ENCODE measurements at places on chromosomes 7 and 10. TPM values are rescaled to one million over a fixed set of nuclear protein-coding genes. Genes with fewer than 3 reads are reported as not detected.
A peak's percentile ranks its signal among the peaks of the same experiment; 100 is the strongest.

CFAP43 gene
- 1.00 TPM for total RNA-seq

LBX1 gene
- not detected for total RNA-seq

HOXA9 gene
- 58.9 TPM for total RNA-seq

GRCh38 chr10:4812046-4812445 lies 14.0 kb upstream of the AKR1E2 start:
- no peak overlapping the region for H3K27ac ChIP-seq
- no peaks in the 10 kb centered on the region for H3K4me1 ChIP-seq
- H3K36me3 ChIP-seq, result no peaks in the 10 kb centered on the region

GRCh38 chr10:33344676-33345075 lies 10.2 kb upstream of the NRP1 start:
- H3K4me1 ChIP-seq, result no peaks in the 10 kb centered on the region
- H3K4me3 ChIP-seq, result no peak overlapping the region
- no peak overlapping the region for H3K27ac ChIP-seq
- no peaks in the 10 kb centered on the region for H3K27me3 ChIP-seq
- DNase-seq, result no peak

DNA sequence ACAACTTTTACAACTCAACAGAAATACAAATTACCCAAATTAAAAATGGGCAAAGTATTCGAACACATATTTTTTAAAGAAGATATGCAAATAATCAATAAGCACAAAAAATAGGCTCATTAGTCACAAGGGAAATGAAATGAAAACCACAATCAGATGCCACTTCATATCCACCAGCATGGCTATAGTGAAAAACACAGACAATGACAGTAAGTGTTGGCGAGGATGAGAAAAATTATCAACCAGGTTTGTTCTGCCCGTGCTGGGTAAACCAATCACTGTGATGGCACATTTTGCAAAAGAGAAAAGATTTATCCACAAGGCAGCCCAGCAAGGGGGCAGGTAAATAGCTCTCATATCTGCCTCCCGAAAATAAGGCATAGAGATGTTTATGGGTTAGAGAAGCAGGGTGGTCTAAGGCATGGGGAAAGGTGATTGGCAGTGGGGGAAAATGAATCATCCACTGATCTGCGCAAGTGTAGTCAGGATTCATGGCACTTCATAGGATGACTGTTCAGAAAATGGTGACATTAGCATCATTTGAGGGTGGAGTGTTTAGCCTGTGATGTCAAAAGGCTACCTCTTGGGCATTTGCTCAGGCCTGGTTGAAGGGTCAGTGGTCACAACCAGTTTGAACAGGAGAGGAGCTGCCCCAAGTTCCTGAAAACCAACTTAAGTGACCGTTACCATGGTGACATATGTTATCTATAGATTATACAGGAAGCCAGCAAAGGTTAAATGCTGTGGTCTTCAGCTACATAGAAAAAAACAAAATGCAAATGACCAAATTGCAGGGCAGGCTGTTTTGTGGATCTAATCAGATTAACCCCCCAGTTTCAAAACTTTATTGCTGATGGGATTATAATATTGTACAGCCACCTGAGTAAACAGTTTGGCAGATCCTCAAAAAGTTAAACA lies 8.0 kb upstream of the CFAP70 start:
- no peak overlapping the region for H3K4me3 ChIP-seq
- no peak for DNase-seq
- H3K27me3 ChIP-seq, result no peaks in the 10 kb centered on the region

DNA sequence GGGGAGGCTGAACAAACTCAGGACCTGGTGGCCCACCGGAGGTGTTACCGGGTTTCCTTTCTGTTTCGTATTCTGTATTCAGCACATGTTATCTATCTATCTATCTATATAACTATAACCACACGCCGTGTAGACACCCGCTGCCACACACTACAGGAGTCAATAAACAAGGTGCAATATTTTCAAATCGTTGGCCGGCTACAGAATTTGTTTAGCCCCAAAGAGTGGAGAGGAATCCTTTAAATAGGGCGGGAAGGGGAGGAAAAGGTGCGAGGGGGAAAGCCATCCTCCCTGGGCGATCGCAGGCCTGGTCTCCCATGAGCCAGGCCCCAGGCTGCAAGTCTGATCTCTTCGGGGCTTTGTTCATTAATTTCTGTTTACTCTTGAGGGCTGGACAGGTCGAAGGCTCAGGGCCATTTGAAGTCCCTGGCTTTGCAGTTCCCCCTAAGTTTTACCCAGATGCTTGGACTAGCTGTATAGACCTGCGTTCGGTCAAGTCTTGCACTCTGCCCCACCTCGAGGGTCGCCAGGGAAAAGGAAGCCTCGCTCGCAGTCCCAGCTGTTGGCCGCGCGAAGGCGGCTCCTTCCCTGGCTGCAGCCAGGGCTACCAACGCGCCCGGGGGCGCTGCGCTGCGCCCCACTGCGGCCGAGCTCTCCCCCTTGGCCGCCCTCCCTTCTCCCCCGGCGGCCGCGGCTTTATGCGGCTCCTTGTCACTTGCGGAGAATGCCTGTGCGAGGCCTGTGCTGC lies 3.8 kb downstream of the NKX2-3 start:
- H3K27me3 ChIP-seq, result peaks cover 100% of the 10 kb centered on the region
- no peak for DNase-seq
- H3K27ac ChIP-seq, result peak overlapping the region; percentile 94
- no peaks in the 10 kb centered on the region for H3K36me3 ChIP-seq
- peak overlapping the region; percentile 21 for H3K4me3 ChIP-seq

GRCh38 chr10:104501864-104502579 lies 139.1 kb upstream of the SORCS3 start:
- H3K4me3 ChIP-seq, result no peak overlapping the region
- no peaks in the 10 kb centered on the region for H3K4me1 ChIP-seq
- no peaks in the 10 kb centered on the region for H3K27me3 ChIP-seq
- no peak for DNase-seq

DNA sequence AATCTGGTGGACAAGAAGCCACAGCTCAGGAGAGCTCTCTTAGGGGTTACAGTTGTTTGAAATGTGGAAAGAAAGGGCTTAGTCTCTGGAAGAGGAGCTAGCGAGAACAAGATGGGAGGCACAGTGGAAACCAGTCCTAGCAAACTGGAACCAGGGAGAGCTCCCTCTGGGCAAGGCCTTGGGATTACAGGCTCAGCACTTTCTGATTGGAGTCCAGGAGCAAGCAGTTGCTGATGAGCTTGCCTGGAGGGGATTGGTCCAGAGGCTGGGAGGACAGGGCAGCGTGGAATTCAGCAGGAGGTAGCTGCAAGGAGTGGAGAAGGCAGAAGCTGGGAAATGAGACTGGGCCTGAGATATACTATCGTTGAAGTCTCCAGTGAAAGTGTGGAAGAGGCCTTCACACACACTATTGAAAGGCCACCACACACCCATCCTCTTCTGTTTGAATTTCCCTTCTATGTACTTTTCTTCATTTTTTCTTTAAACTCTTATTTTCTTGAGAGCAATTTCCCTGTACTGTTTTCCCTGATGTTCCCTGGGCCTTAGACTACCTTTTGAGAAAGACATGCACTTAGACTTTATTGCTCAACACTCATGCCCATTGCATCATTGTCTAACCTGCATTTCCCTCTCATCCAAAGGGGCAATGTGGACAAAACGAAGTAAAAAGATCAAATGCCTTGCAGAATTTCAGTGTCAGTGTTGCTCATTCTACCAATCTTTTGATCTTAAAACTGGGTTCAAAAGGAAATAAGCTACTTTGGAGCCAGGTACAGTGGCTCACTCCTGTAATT lies 57.8 kb upstream of the LANCL2 start:
- H3K36me3 ChIP-seq, result no peaks in the 10 kb centered on the region
- no peak overlapping the region for H3K27ac ChIP-seq
- H3K27me3 ChIP-seq, result no peaks in the 10 kb centered on the region
- no peaks in the 10 kb centered on the region for H3K4me1 ChIP-seq
- DNase-seq, result no peak

- H3K27me3 ChIP-seq, result no peaks in the 10 kb centered on the region
- no peaks in the 10 kb centered on the region for H3K4me1 ChIP-seq
- H3K36me3 ChIP-seq, result no peaks in the 10 kb centered on the region
- no peak overlapping the region for H3K27ac ChIP-seq
- H3K4me3 ChIP-seq, result no peak overlapping the region
Observed at GRCh38 chr7:132203021-132203420, 373.2 kb downstream of the PLXNA4 start.

- peaks cover 35% of the 10 kb centered on the region for H3K4me1 ChIP-seq
- H3K4me3 ChIP-seq, result no peak overlapping the region
- H3K27me3 ChIP-seq, result no peaks in the 10 kb centered on the region
- H3K27ac ChIP-seq, result peak overlapping the region; percentile 73
Observed at GRCh38 chr10:44963772-44964633, 4.4 kb downstream of the RASSF4 start.

- H3K36me3 ChIP-seq, result no peaks in the 10 kb centered on the region
- no peak overlapping the region for H3K4me3 ChIP-seq
- peak; percentile 69 for DNase-seq
- peak overlapping the region; percentile 51 for H3K27ac ChIP-seq
- H3K4me1 ChIP-seq, result peaks cover 8% of the 10 kb centered on the region
Observed at GRCh38 chr7:74501298-74501697, 47.6 kb downstream of the GTF2IRD1 start.

GRCh38 chr7:5229451-5230264 lies 39.6 kb downstream of the WIPI2 start:
- no peaks in the 10 kb centered on the region for H3K4me1 ChIP-seq
- H3K27me3 ChIP-seq, result no peaks in the 10 kb centered on the region
- H3K27ac ChIP-seq, result no peak overlapping the region
- no peak for DNase-seq

GRCh38 chr7:26937306-26937705 lies 72.9 kb upstream of the SKAP2 start:
- H3K36me3 ChIP-seq, result no peaks in the 10 kb centered on the region
- H3K4me3 ChIP-seq, result no peak overlapping the region
- no peak for DNase-seq
- no peaks in the 10 kb centered on the region for H3K27me3 ChIP-seq
- no peaks in the 10 kb centered on the region for H3K4me1 ChIP-seq
- H3K27ac ChIP-seq, result no peak overlapping the region

GRCh38 chr7:14252458-14252857 lies 263.0 kb upstream of the ETV1 start:
- H3K4me3 ChIP-seq, result no peak overlapping the region
- H3K36me3 ChIP-seq, result no peaks in the 10 kb centered on the region
- DNase-seq, result no peak
- no peak overlapping the region for H3K27ac ChIP-seq

- no peaks in the 10 kb centered on the region for H3K36me3 ChIP-seq
- no peak overlapping the region for H3K4me3 ChIP-seq
- H3K4me1 ChIP-seq, result peaks cover 9% of the 10 kb centered on the region
- no peak for DNase-seq
- H3K27me3 ChIP-seq, result no peaks in the 10 kb centered on the region
- no peak overlapping the region for H3K27ac ChIP-seq
Observed at GRCh38 chr7:102012941-102013461, 195.6 kb downstream of the CUX1 start.
